ENCODE measurements at places on chromosomes 2 and 18.

GRCh38 chr2:151523850-151524249, 114.1 kb downstream of the RIF1 start:
- no peak for DNase-seq

DNA sequence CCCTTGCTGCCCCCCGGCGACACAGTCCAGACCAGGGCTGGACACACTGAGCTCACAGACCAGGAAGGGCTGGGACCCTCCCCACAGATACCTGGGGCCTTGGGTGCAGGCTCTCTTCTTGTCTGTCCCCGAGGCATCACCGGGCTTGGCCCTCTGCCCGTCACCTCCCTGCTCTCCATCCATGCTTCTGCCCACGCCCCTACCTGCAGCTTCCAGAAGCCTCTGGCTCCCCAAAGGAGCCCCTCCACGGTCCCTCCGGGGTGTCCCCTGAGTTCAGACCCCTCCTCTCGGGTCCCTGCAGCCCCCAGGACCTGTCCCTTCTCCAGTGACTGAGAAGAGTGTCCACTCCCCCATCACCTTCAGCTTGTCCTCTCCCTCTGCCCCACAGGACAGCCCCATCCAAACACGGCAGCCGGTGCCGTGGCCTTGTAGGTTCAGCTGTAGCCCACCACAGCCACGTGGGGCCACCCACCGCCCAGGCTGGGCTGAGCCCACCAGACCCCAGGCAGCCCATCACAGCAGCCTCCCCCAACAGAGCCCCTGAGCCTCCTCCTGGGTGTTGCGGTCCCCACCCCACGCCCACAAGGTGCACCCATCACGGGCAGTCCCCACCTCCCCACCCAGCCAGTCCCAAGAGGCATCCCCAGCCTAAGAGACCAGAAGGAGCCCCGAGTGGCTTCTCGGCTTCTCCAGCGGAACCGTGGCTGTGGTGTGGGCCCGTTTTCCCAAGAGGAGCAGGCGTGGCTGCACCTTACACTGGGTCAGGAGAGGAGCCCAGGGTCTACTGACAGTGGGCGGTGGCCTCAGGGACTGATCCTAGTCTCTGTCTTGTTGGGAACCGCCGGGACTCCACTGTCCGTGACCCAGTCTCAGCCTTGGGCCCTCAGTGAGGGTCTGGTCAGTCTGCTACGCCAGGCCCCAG, 53.1 kb downstream of the RAMP1 start:
- no peak for DNase-seq

DNA sequence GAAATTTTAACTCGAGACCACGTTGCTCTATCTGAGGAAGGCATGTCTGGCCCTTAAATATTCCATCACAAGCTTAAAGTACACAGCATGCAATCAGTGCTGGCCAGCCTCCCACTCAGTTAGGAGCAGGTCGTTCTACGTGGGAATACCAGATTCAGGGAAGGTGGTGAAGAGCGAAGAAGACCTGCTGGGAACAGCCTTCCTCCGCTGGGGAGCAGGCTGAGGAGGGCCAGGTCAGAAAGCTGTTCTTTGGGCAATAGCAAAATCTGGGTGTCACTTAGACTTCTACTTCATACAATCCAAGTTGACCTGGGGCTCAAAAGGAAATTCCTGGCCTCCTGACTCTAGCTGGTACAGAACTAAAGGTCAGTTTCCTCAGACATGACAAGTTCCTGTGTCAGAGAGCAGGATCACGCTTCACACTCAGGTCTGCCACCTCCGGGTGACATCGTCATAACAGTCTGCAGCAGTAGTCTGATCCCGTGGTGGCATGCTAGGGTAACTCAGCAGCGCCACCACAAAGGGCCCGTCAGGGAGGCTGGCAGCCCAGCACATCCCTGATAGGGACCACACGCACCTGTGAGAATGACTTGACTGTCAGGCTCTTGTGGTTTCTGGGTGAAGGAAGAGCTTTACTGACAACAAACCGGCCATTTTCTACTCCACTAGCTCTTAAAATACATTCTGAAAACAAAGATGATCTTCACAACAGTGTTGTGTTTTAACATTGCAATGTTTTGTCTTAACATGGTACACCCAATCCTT, 35.2 kb upstream of the NAPG start:
- DNase-seq = no peak

GRCh38 chr2:181977661-181978350, 7.8 kb upstream of the PPP1R1C start:
- DNase-seq = no peak

GRCh38 chr2:120879431-120880295, 144.0 kb downstream of the GLI2 start:
- DNase-seq = no peak

GRCh38 chr2:121826036-121826435, 70.6 kb downstream of the TSN start:
- DNase-seq = no peak

DNA sequence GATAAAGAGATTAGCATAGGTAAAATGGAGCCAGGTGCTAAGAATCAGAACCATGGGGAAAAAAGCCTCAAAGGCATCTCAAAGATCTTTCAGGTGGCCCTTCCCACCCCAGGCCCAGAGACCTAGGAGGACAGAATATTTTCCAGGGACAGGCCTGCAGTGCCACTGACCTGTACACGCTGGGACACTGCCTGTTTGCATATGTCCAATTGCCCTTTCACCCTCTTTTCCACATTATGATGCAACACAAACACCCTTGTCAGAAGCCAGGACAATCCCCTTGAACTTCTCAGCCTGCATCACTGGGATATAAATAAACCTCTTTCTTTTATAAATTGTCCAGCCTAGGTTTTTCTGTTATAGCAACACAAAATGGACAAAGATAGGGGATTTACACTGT, 419.1 kb downstream of the TRIB2 start:
- no peak for DNase-seq

DNA sequence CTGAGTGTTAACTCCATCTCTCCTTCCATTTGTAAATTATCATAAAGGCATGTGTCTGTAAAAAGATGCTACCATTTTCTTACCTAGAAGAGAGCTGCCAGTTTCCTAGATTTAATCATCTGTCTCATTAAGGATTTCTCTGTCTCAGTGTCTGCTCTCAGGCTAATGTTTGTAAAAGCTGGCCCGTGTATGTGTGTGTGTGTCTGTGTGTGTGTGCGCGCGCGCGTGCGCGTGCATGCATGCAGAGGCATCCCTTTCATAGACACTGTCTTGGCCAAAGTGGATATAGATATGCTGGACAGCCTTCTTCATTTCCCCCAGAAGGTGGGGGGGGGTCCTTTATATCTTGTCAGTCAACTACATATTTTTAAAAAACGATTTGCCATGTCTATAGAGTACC, 18.9 kb downstream of the MGAT5 start:
- DNase-seq = no peak

DNA sequence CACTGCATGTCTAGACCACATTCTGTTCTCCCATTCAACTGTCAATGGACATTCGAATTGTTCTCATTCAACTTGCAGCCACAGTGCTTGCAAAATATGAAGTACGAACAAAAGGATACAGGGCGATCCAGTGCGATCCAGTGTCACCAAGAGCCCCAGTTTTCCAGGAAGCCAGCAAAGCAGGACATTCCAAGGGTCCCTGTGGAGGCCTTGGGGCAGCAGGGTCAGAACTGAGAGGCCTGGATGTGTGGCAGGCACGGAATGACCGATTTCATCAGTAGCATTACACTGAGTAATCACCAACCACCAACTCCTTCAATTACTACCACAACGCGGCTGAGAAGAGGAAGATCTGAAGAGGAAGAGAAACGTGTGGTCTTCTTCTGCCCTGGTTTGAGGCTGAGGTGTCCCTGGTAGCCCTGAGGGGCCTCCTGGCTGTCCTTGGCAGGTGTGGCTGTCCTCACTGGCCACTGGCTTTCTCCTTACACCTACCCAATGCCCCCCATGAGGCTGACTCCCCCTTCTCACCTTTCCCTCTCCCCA, 172.7 kb upstream of the FHL2 start:
- DNase-seq = no peak
